Activated naive CD8-positive, alpha-beta T cell treated with anti-CD3 and anti-CD28 coated beads, Interleukin-2, amount 10 ng/mL, durations not matched to agents 7 days and 5 days (primary cell): ENCODE measurements at places on chromosomes 5 and 9. TPM values are rescaled to one million over a fixed set of nuclear protein-coding genes. Genes with fewer than 3 reads are reported as not detected.

The SEC61B gene
- total RNA-seq = 83.8 TPM

The UHRF2 gene
- total RNA-seq = 84.8 TPM

The NR2F1-AS1 gene
- not detected for total RNA-seq

The SYNPO gene
- 0.25 TPM for total RNA-seq

The SLC25A2 gene
- total RNA-seq = 0.99 TPM

The NR5A1 gene
- not detected for total RNA-seq

The TMED9 gene
- total RNA-seq = 83.2 TPM

The ANKRD18B gene
- total RNA-seq = not detected

The AGGF1 gene
- total RNA-seq = 28.6 TPM

The PRRX2 gene
- total RNA-seq = not detected
